SK-N-SH treated with all-trans-retinoic acid at 6 μM for 48 hours (cell line): ENCODE measurements at places on chromosomes 12 and 14.

DNA sequence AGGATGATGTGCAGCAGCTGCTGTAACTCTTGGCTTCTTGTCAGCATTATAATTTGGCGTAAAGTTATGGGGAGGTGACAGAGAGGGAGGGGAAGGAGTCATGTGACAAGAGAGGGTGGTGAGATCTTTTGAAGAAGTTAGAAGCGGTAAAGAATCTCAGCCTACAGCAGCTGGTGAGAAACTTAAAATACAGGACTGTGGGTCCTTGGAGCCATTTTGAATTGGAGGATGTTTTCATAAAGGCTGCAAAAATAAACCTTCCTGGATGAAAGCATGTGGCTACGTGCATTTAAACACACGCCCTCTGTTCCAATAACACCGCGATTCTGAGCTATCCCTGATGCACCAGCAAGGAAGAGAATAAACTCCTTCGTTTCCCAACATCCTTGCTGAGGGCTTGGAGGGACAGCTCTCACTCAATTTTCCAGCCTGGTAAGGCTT, 133.7 kb downstream of the TMEM30B start:
- ATAC-seq = no peak

DNA sequence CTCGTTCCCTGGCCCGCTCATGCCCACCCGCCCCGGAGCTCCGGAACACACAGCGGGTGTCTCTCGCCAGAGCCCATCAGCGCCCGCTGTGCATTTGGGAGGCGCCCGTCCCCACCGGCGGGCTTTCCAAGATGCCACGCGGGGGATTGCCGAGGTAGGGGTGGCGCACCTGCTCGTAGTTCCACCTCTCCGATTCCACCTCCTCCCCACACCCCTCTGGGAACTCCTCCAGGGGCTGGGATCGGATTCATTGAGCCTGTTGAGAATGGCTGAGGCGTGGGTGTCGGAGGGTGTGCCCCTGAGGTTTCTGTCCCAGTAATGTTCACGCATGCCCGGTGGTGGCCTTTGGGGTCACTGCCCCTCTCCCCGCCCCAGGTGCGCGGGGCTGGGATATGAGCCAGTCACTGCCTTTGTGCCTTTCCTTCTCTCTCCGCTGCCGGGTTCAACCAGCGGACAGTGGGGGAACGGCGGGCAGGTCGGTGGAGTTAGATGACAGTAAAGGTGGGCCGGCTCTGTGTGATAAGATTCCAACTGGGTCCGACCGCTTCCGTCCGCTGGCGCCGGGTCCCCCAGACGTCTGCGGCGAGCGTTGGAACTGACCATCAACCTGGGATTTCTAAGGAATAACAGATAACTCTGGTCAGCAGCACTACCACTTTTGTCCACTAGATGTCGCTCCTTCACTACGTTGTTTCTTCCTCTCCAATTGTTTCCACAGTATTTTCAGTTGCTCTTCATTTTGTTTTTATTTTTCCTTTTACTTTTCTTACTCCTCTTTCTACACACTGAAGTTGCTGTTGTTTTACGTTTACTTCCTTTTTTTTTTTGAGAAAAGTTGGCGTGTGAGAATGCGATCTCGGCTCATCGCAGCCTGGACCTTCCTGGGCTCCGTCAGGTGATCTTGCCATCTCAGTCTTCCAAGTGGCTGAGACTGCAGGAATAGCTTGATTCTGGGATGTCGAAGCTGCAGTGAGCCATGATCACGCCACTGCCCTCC, 178.1 kb upstream of the ALG10B start:
- ATAC-seq = peak; percentile 84

GRCh38 chr12:121802485-121802842, 1.3 kb upstream of the SETD1B start:
- ATAC-seq = no peak

- no peak for ATAC-seq
Measured at GRCh38 chr14:103584326-103584915, 21.7 kb downstream of the COA8 start.

DNA sequence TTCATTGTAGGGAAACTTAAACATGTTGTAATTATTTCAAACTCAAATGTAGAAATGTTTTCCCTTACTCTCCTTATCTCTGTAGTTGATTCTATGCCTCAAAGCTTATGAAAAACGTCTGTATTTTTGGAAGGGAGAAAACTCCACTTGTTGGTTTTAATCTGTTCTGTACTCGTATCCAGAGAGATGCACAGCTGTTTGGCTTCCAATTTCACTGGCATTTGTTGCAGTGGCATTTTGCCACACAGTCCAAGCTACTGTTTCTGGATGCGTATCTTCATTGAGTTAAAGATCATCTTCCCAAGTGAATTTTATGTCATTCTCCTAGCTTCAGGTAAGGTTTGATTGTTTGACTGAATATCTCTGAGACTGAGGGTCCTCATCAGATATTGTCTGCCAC, 481.4 kb downstream of the TRHDE start:
- no peak for ATAC-seq

DNA sequence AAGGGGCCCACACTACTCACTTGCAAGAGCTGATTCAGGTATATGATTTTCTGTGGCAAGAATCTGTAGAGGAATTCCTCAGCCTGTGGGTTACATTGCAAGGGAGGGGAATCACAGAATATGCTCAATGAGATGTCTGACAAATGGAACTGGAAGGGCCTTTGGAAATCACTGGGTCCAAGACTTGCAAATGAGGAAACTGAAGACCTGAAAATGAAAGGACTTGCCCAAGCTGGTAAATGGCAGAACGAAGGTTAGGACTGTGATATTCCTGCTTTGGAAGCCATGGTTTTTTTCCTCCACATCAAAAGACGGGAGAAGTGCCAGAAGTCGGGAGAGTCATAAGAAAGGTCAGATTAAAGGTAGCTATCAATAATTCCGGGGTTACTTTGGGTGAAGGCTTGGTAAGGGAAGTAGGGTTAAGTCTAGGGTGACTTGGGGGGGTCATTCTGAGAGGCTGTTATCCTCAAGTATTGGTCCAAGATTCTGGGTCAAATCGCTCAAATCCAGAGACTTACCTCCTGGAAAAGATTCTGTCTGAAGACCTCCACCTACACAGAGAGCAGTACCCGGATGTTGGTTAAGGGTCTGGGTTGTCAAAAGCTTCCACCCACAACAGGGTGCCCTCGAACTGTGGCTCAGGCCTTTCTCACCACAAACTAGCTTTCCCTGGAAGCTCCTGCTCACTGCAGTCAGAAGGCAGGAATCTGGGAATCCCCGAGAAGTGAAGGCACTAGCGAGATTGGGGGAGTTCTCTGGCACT, 539 bp downstream of the PSME2 start:
- ATAC-seq = no peak; the same call in 2 of the 3 replicates

DNA sequence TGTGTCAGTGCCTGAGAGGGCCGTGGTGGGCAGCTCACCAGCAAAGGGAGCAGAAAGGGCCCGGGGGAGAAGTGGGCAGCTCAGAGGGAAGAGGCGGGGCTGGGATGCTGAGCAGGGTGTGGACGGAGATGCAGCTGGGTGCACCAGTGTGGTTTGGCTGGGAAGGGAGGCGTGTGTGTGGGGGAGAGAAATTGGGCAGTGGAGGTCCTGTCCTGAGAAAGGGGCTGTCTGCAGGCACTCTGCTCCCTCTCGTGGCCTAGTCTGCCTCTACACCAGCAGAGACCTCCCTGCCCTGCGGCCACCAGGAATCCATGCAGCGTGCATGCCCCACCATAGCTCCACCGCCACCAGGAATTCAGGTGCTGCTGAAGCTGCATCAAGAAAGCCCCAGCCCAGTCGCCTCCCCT, 6.4 kb downstream of the TMEM121 start:
- peak; percentile 55 for ATAC-seq

- ATAC-seq = no peak
Measured at GRCh38 chr12:106197906-106198623, 49.8 kb downstream of the CKAP4 start.

- peak; percentile 87 for ATAC-seq
Measured at GRCh38 chr12:110102255-110102654, 21.9 kb upstream of the IFT81 start.

DNA sequence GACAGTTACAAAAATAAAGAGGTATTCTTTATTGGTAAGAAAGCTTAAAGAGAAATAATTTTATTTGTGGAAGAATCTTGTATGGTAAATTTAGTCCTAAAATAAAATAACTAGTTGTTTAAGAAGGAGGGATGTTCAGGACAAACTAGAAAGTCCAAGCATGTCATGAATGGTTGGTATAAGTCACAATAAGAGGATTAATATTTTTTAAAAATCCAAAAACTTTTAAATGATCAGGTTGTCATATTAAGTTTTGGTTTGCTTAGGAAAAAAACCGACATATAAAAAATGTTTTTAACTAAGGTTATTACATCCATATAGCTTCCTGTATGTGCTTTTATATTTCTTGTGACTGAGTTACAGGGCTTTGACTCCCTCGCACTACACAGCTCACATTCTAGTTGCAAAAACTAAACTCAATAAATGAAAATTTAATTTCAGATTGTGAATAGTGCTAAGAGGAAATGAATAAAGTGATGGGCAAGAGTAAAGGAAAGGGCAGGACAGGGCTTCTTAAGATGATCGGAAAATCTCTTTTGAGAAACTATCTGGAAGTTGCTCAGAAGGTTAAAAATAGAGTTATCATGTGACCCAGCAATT, 80.7 kb upstream of the METAP2 start:
- ATAC-seq = no peak

DNA sequence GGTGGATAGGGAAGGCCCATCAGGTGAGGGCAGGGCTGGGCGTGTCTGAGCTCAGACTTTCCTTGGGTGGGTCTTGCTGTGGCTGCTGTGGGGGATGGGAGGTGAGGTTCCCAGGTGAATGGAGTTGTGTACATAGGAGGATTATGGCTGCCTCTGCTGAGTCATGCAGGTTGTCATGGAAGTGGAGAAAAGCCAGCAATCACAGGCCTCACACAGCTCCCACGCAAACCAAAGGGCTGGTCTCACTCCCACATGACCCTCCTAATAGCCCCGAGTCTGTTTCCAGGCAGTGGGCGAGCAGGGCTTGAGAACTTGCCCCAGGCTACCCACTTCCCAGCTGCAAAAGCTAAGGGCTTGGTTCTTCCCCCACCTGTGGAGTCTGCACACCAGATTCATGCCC, 149.5 kb downstream of the IPO8 start:
- ATAC-seq = no peak

DNA sequence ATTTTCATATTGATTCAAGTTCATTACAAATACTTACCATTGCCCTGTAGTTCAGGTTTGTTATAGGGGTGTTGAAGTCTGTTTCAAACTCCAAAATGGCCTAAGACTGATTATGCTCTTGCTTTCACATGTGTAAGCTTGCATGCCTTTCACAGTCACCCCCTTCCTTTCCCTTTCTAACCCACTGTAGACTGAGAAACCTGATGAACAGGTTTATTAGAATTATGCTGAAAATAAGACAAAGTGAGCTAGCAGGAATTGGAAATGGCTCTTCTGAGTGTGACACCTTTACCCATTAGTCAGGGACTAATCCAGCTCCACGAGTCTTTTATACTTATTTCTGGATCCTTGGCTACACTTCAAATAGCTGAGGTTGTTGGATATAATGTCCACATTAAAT, 38.9 kb downstream of the FBXO33 start:
- no peak for ATAC-seq

DNA sequence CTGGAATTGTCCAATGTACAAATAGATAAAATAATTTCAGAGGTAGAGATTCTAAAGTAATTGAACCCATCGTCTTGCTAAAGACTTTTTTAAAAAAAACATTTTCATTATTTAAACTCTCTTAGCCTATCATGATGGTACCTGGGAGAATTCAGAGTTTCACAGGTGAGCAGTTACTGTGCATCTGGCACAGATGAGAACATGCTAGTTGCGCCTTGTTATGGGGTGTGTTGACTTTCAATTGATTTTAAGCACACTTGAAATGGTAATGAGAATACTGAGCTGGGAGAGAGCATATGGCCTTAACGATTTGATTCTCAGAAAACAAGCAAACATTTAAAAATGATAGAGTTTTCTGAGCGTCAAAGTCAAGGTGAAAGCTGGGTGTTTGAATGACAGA, 66.6 kb downstream of the FLRT2 start:
- no peak for ATAC-seq

DNA sequence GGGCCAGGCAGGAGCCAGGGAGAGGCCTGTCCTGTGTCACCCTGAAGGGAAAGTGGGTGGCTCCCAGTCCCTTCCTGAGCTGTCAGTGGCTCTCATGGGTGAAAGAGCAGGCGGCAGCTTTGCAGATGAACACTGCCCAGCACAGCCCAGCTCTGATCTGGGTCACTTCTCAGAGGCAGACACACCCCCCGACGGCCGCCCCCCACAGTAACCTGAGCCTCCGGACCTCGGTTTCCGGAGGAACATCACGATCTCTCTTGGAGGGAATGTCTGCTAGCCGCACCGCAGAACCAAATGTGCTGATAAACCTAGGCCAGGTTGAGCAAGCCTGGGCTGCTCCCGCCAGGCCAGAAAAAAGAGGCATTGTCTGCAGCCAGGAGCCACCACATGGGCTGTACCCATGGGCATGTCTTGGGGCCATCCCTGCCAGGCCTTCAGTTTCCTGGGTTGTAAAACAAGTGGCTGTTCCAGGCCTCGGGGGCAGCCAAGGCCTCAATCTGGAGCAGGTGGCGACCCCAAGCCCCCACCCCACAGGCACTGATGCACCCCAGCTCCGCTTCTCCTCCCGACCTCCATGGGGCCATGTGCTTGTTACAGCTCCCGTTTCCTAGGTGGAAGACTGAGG, 57.6 kb downstream of the NCOR2 start:
- peak; percentile 49 for ATAC-seq

DNA sequence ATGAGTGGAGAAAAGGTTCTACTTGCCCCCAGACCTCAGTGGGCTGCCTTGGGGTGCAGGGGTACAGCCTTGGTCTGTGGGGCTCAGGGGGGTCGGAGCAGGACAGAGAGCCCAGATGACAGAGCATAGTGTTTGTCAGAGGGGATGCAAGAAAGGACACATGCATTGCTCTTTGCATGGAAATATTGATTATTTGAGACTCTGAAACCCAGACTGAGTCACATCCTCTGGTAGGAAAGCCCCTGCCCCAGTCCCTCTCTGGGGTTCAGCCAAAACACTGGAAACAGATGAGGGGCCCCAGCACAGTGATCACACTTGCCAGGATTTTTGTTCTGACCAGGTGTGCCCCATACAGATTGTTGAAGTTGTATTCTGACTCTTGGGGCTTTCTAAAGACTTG, 1094.4 kb downstream of the BCL11B start:
- ATAC-seq = no peak

GRCh38 chr14:29627137-29627536, 300.5 kb downstream of the PRKD1 start:
- ATAC-seq = no peak

DNA sequence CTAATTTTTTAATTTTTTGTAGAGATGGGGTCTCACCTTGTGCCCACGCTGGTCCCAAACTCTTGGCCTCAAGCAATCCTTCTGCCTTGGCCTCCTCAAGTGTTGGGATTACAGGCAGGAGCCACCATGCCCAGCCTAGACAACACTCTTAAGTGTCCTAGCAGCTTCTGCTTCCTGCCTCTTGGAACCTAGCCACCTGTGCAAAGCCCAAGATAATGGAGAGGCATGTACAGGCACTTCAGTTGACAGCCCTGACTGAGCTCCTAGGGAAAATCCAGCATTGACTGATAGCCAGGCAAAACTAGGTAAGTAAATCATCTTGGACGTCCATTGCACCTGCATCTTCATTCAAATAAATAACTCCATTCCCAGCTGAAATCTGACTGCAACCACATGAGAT, 15.5 kb downstream of the COX14 start:
- no peak for ATAC-seq
